ENCODE measurements at places on chromosomes 3 and 15.
A peak's percentile ranks its signal among the peaks of the same experiment; 100 is the strongest.

DNA sequence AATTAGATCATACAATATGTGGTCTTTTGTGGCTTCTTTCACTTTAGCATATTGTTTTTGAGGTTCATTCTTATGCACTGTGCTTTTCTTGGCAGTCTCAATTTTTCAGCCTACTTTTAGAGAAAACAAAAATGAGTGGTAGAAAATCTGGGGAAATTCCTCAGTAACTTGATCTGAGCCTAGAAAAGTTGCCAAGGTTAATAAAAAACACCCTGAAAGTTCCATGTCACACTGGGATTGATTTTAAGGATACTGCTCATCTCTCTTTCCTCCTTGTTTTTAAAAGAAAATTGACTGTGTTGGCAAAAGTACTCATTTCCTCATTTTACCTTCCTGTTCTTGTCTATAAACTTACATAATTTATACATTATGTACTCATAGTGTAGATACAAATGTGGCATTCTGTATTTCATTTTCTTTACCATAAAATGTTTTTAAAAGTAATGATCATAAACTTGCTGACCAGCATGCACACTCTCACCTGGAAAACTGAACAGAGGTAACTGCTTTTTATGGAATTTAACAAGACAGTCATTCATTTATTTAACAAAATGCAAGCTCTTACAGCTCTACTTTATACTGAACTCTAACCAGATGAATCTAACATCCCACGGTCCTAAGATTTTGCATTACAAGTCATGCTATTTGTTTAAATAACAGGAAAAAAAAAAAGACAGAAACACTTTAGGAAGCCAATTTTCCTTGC is 28.6 kb upstream of the SH3BP5 start:
- DNase-seq, result no peak

DNA sequence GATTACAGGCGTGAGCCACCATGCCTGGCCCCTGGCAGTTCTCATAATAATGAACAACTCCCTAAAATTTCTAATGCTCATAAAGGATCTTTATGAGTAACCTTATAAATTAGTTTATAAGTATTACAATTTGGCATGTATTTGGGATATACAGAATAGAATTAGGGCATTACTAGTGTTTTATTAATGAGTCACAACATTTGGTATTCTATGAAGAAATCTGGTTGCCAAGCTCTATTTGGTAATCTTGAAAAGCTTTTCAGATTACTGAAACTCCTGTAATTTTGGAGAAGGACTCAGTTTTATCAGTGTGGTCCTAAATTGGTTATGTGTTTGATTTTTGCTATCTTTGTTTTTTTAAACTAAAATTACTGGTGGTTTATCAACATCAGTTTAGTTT is 45.8 kb downstream of the TM6SF1 start:
- DNase-seq, result no peak

GRCh38 chr15:73125219-73125618 is 73.0 kb downstream of the NEO1 start:
- no peak for DNase-seq

GRCh38 chr15:37574985-37575384 is 359.5 kb upstream of the TMCO5A start:
- DNase-seq, result no peak

- no peak for DNase-seq
These were observed 228.9 kb upstream of the NR2E3 start for GRCh38 chr15:71581398-71581930.

DNA sequence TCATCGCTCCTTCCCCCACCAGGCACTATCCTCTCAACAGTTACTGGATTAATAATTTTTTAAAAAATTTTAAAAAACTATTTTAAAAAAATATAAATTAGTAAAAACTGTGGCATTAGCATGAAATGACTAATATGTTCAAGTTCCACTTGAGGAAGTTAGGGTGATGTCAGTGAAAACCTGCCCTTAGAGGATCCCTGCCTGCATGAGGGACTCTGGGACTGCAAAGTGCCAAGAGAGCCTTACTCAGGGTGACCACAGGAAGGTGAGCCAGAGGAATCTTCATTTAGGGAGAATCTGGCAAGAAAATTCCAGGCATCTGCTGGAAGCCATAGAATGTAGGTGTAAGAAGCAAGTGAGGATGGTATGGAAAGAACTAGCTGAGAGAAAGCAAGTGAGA is 157.7 kb upstream of the BCL6 start:
- no peak for DNase-seq

DNA sequence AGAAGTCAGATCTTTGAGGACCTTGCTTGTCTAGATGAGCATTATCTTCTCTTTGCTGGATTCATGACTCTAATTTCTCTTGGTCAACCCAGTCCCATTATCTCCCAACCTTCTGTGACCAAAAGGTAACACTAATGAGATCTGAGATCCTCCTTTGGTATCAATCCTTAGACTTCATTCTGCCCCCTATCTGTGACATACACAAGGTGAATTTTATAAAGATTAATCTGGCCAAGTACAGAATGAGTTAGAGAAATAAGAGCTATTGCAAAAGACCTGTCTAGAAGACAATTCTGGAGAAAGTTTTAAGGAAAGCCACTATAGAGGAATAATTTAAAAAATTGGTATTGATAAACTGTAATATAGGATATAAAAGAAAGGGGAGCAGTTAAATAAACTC is 113.8 kb upstream of the KCNMB2 start:
- no peak for DNase-seq

DNA sequence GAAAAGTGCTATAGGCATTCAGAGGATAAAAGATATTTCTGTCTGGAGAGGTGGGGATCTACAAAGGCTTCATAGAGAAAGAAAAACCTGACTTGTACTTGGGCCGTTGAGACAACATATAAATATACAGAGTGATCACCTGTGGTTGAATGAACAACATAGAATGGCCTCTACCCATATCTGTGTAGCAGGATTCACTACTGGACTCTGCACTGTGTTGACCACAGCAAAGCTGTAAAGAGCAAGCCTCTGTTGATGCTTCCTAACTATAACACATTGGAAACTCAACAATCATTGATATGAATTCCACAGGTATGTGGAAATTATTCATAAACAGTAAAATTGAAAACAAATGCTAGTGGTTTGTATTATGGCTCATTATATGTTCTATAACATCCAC is 19.1 kb upstream of the LPP start:
- no peak for DNase-seq

DNA sequence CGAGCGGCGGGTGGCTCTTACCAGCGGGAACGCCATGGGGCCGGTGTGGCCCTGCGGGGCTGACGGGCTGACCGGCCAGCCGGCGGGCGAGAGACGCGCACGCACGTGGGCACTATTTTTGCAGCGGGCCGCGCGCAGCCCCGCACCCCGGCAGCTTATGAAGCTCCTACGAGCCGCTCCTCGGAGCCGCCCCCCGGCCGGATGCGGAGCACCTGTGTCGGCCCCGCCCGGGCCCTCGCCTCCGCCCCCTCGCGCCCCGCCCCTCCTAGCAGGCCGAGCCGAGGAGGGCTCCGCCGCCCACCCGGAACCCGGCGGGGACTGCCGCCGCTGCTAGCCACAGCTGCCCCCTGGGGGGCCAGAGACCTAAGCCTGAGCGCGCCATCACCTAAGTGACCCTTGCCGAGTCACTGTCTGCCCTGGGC is 683 bp upstream of the CPEB1 start:
- DNase-seq, result peak; percentile 14

All from effector CD4-positive, alpha-beta T cell (primary cell).